ENCODE measurements at places on chromosomes 7 and 10.

- DNase-seq = no peak
These were observed 25.7 kb downstream of the NUB1 start for GRCh38 chr7:151367284-151367683.

DNA sequence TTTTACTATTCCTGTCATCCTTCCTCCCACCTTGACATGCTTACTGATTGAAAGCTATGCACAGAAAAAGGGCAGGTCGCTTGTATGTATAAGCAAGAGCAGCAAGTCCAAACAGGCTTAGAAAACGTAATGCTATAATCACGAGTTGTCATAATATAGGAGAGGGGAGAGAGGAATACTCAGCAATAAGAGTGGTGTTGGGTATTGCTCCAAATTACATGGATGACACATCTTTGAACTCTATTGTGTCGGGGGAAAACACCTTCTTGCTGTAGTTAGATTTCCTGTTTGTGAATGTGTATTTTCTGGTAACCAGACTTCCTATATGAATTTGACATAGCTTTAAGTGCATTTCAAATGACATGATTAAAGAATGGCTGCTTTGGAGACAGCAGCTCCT, 7.5 kb downstream of the MET start:
- no peak for DNase-seq

- DNase-seq = no peak
These were observed 441 bp downstream of the CCDC186 start for GRCh38 chr10:114173603-114173920.

GRCh38 chr10:65940816-65941662, 984.8 kb upstream of the LRRTM3 start:
- no peak for DNase-seq

DNA sequence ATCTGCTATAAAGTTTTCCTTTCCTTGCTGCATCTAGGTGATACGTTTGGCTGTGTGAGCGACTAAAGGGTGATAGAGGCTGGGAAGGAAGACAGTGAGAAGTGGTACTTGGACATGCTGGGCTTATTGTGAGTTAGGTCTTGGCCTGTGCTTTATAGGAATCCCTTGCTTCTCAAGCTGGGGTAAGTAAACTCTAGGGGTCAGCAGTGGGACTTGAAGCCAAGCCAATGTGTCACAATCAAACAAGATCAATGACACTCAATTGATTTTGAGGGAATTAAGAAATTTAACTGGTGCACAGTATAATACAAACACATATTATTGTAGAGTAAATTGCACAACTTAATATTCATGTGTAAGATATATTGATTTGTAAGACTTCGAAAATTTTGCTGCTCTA, 155.8 kb upstream of the AOAH start:
- no peak for DNase-seq

- no peak for DNase-seq
These were observed 645.0 kb downstream of the SORCS1 start for GRCh38 chr10:106519376-106520030.

DNA sequence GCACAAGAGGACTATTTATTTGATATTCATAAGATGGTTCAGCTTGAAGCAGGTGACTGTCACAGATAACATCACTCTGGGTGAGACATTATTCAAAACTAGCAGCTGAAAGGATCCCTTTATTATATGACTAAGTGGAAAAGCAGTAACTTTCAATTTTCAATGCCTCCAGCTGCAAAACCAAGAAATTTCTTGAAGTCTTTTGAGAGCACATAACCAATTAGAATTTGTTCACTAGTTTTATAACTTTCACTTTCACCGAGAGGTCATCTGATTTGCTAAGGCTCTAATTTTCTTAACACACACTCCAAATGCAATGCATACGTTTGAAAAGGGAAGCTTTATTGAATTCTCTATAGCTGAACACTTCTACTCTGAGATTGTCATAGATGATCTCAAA, 88.6 kb upstream of the KLF14 start:
- DNase-seq = no peak

DNA sequence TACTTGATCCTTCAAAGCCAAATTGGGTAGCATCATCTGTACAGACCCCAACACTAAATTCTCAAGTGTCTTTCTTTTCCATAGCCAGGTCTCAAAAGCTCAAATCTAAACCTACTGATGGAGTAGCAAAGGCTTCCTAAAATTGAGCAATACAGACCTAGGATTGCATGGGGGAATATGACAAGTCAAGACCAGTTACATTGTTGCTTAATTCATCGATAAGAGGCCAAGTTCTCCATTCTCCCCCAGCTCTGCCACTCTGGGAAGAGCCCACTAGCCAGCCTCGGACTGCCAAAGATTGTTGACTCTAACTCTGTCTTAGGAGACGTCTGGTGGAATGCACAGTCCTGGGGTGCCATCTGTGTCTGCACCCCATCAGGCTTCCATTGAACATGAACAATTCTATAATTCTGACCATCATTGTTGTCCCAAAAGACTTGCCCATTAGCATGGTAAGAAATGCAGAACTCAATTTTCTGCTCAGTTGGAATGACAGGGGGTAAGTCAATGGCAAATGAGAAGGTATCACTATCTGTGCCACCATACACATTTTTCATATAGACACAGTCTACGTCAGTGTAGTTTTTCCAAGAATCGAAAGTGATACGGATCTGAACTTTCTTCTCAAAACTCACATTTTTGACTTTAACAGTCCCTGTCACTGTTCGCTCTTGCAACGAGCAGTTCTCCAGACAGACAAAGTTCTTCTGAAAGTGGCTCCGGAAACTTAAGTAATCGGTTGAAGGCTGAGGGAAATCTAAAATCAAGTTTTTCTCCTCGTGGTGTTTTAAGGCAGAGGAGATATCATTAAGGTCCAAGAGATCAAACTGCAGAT, 2.9 kb downstream of the PPP1R3C start:
- DNase-seq = no peak

GRCh38 chr10:21083861-21084260, 186.8 kb upstream of the NEBL start:
- no peak for DNase-seq

DNA sequence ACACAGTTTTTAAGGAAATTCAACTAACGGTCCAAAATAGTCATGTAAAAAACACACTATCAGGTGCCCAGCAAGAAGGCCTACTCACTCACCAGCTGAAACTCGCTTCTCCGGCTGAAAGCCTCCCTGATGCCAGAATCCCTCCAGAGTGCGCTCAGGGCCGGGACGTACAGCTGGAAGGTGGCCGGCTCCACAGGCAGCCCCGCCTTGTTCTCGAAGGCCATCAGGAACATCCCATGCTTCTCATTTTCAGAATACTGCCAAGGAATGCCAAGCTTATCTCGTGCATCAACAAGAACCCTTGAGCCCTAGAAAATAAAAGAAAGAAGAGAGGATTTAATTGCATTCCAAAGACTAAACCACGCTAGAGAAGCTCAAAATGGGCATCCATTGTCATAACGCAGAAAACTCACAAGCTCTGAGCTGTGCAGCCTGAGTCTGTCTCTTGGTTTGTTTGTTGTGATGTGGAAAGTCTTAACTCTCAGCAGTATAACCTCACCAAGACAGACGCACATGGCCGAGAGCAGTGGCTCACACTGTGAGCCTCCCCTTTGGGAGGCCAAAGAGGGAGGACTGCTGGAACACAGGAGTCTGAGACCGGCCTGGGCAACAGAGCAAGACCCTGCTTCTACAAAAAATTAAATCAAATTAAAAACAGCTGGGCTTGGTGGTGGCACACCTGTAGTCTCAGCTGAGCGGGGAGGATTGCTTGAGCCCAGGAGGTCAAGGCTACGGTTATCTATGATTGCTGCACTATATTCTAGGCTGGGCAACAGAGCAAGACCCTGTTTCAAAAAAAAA, 49.1 kb downstream of the GNA12 start:
- DNase-seq = no peak
